ENCODE measurements at places on chromosomes 11 and 22.
A peak's percentile ranks its signal among the peaks of the same experiment; 100 is the strongest.

DNA sequence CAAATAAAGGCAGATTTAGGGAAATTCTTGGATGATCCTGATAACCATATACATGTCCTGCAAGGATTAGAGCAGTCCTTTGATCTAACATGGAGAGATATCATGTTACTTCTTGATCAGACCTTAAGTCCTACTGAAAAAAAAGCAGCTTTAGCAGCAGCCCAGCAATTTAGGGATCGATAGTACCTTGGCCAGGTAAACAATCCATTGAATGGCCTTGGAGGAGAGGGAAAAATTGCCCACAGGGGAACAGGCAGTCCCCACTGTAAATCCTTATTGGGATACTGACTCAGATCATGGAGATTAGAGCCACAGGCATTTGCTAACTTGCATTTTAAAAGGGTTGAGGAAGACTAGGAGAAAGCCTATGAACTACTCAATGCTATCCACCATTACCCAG is 47.8 kb downstream of the PRSS23 start:
- no peak for DNase-seq

- no peak for DNase-seq
Measured at GRCh38 chr22:49297871-49298721, 529.6 kb downstream of the BRD1 start.

DNA sequence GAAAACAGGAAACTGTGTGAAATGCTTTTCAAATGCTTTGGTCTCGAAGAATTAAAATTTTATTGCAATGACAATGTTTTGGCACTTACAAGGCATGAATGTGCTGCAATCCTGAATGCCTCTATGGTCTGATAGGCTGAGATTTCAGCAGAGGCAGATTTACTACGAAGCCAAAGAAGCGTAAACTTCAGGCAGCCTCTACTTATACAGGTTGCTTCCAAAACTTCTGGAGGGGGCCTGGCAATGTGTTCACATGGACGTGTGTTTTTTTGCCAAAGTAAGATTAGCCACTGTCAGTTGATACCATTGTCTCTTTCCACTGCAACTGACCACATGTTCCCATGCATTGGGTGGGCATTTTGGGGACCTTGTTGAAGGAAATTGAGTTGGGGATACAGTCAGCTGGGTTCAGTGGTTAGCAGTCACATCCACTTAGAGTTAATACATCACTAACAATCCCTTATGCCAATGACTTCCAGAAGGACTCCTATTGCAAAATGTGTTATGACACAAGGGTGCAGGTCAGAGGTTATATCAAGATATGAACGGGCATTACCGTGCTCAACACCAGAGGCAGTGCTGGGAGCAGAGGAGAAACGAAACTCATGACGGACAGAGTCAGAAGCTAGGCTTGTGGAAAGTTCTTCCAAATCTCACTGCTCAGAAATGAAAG is 48.8 kb downstream of the ABTB2 start:
- no peak for DNase-seq

- no peak for DNase-seq
Measured at GRCh38 chr11:36627471-36627870, 29.4 kb upstream of the RAG2 start.

DNA sequence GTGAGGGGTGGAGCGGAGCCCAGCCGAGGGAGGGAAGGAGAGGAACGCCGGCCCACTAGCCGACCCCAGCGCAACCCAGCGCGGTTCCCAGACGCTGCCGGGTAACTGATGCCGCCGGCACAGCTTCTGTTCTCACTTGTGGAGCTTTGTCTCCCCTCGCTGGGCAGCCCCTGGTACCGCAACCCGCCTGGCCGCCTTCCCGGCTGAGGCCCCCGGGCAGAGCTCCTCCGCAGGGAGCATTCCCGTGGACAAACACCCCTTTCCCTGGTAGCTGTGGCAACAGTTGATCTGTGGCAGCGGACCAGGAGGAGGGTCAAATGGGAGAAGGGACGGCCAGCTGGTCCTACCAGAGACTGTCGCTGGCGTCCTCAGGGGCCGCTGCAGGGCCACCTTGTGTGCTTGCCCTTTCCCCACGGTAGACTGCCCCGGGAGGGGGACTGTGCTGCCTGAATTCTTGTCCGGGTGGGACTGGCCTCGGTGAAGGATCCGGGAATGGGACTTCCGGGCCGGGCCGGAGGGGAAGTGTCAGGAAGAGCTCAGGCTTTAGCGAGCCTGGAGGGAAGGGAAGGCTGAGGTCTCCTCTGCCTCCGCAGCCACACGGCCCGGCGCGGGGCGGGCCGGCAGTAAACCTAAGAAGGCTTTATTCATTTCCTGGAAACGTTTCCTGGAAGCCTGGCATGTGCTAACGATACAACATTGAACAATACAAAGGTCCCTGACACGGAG is 468.0 kb downstream of the OPCML start:
- peak; percentile 86 for DNase-seq

DNA sequence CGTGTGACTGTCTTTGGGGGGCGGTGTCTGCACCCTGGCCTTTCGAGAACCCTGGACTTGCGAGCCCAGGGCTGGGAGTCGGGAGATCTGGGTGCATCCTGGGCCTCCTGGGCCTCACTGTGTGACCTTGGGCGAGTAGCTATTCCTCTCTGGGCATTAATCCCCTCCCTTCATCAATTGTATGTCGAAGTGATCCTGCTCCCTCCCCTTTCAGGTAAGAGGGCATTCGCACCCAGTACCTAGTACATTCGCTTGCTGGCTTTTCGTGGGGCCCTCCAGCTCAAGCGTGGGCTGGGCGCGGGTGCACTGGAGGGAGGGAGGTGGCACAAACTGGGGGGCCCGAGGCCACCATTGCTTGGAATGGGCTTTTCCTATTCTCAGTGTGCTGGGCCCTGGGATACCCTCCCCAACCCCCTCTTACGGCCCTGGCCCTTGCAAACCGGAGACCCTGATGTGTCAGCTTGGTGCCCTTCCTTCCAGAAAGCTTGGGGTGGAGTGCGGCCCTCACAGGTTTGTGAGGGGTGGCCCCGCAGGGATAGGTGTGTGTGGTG is 530 bp downstream of the USP35 start:
- DNase-seq, result no peak

DNA sequence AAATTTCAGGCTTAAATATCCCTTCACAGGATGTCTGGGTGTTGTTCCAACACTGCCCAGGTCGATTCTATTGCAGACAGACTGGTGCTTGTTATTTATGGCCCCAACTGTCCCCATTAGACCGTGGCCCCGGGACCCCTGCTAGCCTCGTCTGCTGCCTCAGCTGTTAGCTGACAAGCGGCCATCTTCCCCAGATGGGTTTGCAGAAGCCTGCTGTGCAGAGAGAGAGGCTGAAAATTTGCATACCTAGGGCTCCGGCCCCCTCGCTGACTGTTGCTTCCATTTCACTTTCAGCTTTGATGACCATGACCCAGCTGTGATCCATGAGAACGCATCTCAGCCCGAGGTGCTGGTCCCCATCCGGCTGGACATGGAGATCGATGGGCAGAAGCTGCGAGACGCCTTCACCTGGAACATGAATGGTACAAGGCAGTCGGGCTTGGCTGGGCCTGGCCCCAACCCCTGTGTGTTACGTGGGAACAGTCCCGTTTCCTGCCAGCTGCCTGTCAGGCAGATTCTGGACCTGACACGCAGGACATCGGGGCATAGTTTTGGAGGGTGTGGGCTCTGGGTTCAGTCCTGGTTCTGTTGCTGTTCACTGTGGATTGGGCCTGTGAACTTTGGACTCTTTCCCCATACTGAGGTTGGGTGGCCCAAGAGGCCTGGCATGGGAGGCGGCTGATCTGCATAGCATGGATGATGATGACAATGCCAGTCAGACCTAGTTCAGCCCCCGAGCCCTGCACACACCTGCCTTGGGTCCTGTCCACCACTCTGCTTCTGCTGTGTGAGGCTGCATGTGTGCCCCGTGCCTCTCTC is 16.4 kb downstream of the SMARCB1 start:
- no peak for DNase-seq

GRCh38 chr11:6667733-6668374 is 12.2 kb upstream of the DCHS1 start:
- DNase-seq, result no peak

DNA sequence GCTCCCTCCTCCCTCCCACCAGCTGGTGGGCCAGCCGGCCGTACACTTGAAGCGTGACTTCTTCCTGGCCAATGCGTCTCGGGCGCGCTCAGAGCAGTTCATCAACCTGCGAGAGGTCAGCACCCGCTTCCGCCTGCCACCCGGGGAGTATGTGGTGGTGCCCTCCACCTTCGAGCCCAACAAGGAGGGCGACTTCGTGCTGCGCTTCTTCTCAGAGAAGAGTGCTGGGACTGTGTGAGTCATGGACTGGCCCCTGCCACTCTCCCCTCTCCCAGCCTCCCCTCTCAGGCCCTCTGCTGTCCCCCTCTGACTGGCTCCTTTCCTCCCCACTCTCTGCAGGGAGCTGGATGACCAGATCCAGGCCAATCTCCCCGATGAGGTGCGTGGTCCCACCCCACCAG is 24.7 kb downstream of the CAPN1 start:
- no peak for DNase-seq

- no peak for DNase-seq
Measured at GRCh38 chr11:115623021-115623451, 118.8 kb upstream of the CADM1 start.

DNA sequence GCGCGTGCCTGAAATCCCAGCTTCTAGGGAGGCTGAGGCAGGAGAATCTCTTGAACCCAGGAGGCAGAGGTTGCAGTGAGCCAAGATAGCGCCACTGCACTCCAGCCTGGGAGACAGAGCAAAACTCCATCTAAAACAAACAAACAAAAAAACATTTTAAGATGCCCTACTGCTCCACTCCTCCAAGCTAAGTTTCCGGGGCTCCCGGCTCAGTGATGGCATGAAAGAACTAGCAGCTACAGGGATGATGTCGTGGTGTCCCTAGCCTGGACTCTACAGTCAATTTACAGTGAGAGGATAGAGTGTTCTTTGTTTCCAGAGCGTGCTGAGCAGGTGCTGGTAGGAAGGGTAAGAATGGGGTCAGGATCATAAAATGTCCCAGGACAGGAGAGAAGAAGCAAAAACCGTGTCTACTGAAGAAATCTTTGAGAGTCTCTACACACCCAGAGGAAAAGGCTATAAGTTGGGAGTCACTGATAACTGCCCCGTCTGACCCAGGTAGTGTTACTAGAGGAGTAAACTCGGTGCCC is 1.2 kb upstream of the ZBTB3 start:
- no peak for DNase-seq

DNA sequence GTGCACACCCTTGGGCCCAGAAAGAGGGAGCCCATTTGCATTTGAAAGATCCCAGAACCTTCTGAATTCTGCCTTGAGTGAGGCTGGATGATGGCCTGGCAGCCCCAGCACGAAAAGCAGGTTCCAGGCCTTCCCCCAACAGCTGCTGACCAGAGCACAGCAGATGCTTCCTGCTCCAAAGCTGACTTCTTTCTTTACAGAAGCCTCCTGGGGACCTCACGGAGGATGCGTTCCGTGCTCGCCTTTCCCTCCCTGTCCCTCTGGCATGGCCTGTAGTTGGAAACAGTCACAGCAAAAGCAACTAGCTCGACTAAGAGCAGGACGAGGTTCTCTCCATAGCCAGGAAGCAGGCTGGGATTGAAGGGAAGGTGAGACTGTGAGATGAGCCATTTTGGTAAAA is 107.7 kb upstream of the B3GAT1 start:
- no peak for DNase-seq

DNA sequence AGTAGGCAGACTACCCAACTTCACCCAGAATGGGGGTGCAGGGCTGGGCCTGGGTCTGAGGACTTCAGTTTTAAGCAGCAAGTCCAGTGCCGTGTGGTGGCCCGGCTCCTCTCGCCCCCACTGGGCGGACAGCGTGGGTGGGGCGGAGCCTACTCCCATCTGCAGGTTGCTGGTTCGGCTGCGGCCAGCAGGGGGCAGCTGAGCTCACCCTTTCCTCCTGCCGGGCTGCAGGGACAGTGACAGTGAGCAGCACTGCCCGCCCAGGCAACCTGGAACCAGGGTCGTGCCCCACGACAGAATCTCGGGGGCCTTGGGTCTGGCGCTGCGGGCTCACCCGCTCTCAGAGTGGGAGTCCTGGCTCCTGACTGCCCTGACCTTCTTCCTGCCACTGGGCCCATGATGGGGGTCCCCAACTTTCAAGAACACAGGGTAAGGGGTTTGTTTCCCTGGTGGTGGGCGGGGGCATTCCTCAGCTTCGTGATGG is 6.2 kb upstream of the NEAT1 start:
- DNase-seq, result peak; percentile 81

GRCh38 chr11:60718524-60719316 is 5.8 kb upstream of the MS4A18 start:
- DNase-seq, result no peak

- no peak for DNase-seq
Measured at GRCh38 chr22:30327864-30328345, 1.2 kb upstream of the TBC1D10A start.

DNA sequence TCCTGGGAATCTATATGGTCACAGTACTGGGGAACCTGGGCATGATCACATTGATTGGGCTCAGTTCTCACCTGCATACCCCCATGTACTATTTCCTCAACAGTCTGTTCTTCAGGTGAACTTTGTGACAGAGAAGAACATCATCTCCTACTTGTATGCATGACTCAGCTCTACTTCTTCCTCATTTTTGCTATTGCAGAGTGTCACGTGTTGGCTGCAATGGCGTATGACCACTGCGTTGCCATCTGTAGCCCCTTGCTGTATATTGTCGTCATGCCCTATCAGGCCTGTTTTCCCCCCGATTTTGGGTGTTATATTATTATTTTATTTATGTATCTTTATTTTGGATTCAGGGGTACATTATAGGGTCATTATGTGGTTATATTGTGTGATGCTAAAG is 2.4 kb upstream of the OR8G1 start:
- no peak for DNase-seq

DNA sequence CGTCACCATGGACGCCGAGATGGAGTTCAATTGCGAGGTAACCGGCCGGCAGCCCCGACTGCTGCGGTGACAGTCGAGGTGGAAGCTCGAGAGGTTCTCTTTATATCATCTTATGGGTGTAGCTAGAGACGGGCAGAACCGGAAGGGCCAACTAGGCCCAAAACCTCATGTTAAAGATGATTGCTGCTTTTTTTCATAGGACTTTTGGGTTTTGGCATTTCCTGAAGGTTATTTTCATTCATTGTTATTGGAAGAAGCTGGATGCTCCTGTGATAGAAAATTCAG is 585 bp downstream of the NF2 start:
- no peak for DNase-seq

- DNase-seq, result no peak
Measured at GRCh38 chr22:17960011-17960410, 64.3 kb downstream of the MICAL3 start.

DNA sequence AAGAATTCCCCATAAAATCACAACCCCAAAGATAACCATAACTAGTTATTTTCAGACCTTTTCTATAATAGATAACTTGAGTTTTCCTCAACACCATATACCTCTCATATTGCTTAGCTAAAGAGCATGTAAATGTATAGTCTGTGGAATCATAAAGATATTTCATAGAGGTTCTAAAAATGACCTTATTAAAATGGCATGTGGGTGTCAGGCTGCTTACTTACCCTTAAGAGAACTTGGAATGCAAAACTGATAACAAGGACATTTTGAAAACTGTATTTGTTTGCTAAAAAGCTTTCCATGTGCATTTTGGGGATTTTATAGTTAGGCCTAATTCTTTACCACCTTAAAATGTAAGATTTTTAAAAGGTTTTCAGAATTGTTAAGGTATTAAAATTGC is 4.7 kb downstream of the SIK2 start:
- DNase-seq, result no peak
